ENCODE measurements at places on chromosomes 6 and 20.

GRCh38 chr20:51763965-51764602 is 4.1 kb downstream of the ATP9A start:
- no peak for DNase-seq

GRCh38 chr20:51077686-51078060 is 54.8 kb upstream of the KCNG1 start:
- DNase-seq: no peak

- no peak for DNase-seq
Measured at GRCh38 chr6:168354338-168354737, 34.8 kb upstream of the DACT2 start.

GRCh38 chr6:148735989-148736388 is 10.8 kb upstream of the UST start:
- no peak for DNase-seq
